Ascending aorta (tissue), 2 donors: ENCODE measurements at places on chromosomes 16 and 17. TPM values are rescaled to one million over a fixed set of nuclear protein-coding genes. Genes with fewer than 3 reads are reported as not detected.

DNA sequence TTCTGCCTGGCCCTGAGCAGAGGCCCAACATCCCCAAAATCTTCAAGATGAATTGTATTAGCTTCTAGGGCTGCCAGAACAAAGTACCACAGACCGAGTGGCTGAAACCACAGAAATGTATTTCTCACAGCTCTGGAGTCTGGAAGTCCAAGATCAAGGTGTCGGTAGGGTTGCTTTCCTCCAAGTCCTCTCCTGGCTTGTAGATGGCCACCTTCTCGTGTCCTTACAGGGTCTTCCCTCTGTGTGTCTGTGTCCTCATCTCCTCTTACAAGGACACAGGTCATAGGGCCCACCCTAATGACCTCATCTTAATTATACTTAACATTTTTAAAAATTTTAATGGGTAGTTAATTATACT, 215.7 kb downstream of the NTN1 start:
- peaks cover 36% of the 10 kb centered on the region for H3K4me1 ChIP-seq
- no peaks in the 10 kb centered on the region for H3K27me3 ChIP-seq
- no peak for DNase-seq
- H3K4me3 ChIP-seq = no peak overlapping the region
- H3K27ac ChIP-seq = peak overlapping the region; percentile 94

DNA sequence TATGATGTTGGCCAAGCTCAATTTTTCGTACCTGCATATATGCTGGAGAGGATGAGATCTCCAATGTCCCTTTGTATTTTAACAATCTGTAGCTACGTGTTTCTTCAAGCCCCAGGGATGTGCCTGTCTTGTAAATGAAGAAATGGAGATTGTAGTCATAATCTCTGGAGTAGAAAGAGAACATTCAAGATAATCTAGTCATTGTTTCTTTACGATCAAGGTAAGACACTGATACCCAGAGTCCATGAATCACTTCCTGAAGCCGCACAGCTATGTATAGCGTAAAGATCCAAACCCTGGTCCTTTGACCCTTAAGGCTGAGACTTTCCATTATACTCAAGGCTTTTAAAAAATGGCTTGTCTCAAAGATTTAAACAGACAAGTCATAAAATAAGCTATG, 205.5 kb downstream of the HS3ST3B1 start:
- no peak overlapping the region for H3K27ac ChIP-seq
- no peak overlapping the region for H3K4me3 ChIP-seq
- no peaks in the 10 kb centered on the region for H3K27me3 ChIP-seq
- no peaks in the 10 kb centered on the region for H3K36me3 ChIP-seq
- H3K4me1 ChIP-seq = no peaks in the 10 kb centered on the region

MRPL10 gene
- total RNA-seq = 13.7 TPM

DNA sequence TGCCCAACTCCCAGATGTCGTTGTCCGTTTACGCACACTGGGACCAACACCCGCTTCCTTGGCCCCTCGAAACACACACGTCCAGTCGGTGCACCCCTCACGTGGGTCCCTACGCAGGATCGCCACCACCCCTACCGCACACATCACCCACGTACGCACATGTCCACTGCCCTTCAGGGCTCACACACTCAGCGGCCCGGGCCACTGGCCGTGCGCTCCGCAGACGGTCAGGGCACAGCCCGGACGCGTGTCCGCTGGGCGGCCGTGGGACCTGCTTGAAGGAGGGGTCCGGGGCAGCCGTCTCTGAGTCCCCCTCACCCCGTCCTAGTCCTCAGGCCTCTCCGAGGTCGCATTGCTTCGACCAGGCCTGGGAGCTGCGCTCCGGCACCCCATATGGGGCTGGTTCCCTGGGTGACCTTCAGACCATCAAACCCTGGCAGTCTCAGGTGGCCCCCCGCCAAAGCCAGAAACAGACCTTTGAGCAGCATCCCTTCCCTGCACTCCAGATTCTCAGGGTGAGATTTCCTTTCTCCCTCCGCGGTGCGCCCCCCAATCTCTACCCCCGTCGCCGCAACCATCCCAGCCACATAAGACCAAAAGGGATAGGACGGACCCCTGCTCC, 914 bp upstream of the GPRC5B start:
- no peaks in the 10 kb centered on the region for H3K27me3 ChIP-seq
- no peak for DNase-seq

CACNG3 gene
- not detected for total RNA-seq

DNA sequence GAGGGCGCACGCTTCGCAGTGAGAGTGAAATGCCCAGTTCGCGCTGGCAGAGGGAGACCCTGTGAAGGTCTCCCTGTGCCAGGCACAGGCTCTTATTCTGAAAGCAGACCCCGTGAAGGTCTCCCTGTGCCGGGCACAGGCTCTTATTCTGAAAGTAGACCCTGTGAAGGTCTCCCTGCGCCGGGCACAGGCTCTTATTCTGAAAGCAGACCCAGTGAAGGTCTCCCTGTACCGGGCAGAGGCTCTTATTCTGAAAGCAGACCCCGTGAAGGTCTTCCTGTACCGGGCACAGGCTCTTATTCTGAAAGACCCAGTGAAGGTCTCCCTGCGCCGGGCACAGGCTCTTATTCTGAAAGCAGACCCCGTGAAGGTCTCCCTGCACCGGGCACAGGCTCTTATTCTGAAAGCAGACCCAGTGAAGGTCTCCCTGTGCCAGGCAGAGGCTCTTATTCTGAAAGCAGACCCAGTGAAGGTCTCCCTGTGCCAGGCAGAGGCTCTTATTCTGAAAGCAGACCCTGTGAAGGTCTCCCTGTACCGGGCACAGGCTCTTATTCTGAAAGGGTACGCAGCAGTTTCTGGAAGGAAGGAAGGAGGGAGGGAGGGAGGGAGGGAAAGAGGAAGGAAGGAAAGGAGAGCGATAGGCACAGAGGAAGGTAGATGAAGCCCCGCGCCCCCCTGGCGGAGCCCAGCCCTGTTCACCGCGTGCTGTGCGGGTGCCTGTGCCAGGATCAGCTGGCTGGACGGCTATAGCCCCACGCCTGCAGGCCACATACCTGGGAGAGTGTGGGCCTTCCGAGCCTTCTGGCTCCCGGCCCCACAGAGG, 55.3 kb downstream of the WDR45B start:
- peaks cover 5% of the 10 kb centered on the region for H3K4me1 ChIP-seq
- H3K27me3 ChIP-seq = no peaks in the 10 kb centered on the region
- H3K4me3 ChIP-seq = peak overlapping the region; percentile 79
- peak overlapping the region; percentile 94 for H3K27ac ChIP-seq

DNA sequence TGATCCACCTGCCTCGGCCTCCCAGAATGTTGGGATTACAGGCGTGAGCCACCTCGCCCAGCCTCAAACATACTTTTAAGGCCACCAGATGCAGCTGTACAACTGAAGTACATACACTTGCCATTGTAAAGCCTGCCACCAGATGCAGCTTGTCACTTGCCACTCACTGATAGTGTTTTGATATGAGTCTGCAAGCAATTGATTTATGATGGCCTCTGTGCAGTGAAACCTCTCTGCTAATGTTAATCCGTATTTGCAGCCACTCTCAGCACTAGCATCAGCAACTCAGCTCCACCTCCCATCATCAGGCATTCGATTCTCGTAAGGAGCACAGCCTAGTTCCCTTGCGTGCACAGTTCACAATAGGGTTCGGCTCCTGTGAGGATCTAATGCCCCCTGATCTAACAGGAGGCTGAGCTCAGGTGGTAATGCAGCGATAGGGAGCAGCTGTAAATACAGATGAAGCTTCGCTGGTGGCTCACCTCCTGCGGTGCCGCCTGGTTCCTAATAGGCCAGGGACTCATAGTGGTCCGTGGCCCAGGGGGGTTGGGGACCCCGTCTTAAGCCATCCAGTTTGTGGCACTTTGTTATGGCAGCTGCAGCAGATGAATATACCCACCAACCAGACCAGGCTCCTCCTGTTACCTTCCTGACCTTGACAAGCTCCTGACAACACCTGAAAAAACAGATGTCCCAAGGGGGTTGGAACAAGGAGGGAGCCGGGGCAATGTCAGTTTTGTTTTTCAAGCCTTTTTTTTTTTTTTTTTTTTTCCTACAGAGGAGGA, 1.3 kb upstream of the HERPUD1 start:
- DNase-seq = no peak
- no peaks in the 10 kb centered on the region for H3K27me3 ChIP-seq
- peak overlapping the region; percentile 99 for H3K27ac ChIP-seq
- peaks cover 14% of the 10 kb centered on the region for H3K4me1 ChIP-seq
- no peak overlapping the region for H3K4me3 ChIP-seq

DNA sequence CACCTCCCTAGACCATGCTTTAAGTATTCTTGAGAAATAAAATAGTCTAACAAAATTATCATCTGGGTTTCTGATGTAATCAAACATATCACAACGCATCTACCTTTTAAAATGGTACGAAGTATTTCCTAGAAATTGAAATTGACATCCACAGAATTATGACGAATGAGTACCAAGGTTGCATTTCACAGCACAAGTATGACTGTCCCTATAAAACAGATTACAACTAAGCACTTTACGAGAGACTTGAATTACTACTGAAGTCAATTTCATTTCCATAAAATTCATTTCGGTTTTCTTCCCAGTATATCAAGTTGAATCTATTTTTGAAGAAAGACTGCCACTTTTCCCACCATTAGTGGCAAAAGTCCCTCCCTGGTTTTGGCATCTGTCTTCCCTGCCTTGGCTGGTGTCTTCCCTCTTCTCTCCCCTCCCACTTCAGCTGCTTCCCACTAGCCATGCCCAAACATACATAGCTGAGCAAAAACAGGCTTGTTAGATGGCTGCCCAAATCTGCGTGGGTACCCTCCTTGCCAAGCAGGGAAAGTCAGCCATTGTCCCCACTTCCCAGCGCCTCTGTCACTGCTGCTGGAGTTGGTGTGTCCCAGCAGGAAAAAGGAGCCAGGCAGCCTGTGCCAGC, 29.2 kb downstream of the DNAH9 start:
- no peaks in the 10 kb centered on the region for H3K4me1 ChIP-seq
- H3K4me3 ChIP-seq = no peak overlapping the region

DNA sequence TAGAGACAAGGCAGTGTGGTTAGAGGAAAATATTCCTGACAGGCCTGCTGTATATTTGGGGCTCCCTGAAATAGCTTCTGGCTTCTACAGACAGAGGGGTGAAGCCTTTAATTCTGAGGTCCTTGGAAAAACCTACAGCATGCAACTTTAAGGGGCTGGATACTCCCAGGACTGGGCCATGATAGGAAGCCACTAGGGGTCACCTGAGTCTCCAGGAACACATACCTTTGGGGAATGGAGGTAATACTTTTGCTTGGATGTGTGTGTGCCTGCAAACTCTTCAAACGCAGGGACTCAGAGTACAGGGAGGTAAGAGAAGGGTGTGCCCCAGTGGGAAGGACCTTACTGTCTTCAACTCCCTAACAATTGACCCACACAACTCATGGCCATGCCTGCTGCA, 4.1 kb downstream of the ASIC2 start:
- no peak for DNase-seq
- H3K4me3 ChIP-seq = no peak overlapping the region
- no peaks in the 10 kb centered on the region for H3K36me3 ChIP-seq

DNA sequence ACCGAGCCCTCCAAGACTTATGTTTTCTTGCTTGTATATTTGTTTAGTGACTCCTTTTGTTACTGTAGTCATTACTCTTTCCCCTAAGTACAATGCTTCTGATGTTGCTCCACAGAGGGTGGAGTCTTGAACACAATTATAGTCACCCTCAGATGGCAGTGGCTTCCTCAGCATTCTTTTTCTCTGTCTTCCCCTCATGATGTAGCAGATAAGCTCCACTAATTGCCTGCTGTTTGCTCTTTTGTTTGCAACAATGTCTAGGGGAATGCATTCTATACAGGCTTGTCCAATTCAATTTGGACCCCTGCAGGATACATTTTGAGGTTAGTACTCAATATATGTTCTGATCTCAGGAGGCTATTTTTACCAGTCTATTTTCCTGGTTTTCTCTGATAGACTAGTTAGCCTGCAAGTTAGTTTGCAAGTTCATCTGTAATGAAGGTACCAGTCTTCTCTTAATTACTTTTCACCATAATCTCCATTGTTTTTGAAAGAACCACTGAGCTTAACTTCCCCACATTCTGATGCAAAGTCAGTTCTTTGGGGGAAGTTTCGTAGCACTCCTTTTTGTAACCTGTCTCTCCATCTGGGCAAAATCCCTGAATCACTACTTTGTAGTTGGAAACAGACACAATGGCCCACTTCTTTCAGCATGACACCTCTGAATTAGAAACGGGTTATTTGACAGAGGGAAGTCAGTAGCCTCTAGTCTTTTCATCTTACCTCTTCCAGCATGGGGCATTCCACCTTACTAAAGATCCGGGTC, 1509.2 kb downstream of the CDH11 start:
- H3K27me3 ChIP-seq = no peaks in the 10 kb centered on the region
- no peaks in the 10 kb centered on the region for H3K4me1 ChIP-seq

- H3K36me3 ChIP-seq = peaks cover 36% of the 10 kb centered on the region
- peaks cover 7% of the 10 kb centered on the region for H3K4me1 ChIP-seq
- H3K27ac ChIP-seq = no peak within 1 kb of the TSS
- no peaks in the 10 kb centered on the region for H3K27me3 ChIP-seq
Observed at GRCh38 chr16:674968-675883, at the start of gene RHBDL1. Gene RHBDL1 (plus strand): TSS chr16:675671. CDS start chr16:675791, 120 bp downstream.

GRCh38 chr17:12735517-12735916, 53.8 kb upstream of the ARHGAP44 start:
- no peaks in the 10 kb centered on the region for H3K4me1 ChIP-seq
- peak; percentile 45 for DNase-seq
- H3K36me3 ChIP-seq = peaks cover 74% of the 10 kb centered on the region
- no peak overlapping the region for H3K4me3 ChIP-seq
- no peaks in the 10 kb centered on the region for H3K27me3 ChIP-seq

ACTG1 gene
- total RNA-seq = 6,075 TPM

DNA sequence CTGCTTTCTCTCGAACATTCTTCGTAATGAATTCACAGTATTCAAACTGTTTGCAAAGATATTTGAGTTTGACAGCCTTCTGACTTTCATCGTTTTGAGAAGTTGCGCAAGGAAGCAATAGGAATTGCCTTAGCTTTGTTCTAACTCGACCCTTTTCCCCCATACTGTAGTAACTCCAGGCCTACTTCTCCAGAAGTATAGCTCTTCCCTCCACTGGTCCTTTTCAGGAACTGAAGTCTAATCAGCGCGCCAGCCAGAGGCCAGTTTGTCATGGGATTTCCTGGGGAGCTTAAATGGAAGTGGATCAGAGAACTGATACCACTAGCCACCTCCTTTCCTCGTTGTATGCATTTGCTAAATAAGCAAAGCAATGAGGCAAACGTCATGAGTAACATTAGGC, 27.9 kb downstream of the CDR2 start:
- no peak overlapping the region for H3K4me3 ChIP-seq

- H3K27me3 ChIP-seq = no peaks in the 10 kb centered on the region
- H3K4me1 ChIP-seq = peaks cover 2% of the 10 kb centered on the region
- no peaks in the 10 kb centered on the region for H3K36me3 ChIP-seq
- no peak for DNase-seq
Observed at GRCh38 chr17:43365356-43365755, 33.4 kb upstream of the ARL4D start.
